A549 treated with CORT108297 at 1 μM for 4 hours (cell line): ENCODE measurements at places on chromosomes 6 and 20. TPM values are rescaled to one million over a fixed set of nuclear protein-coding genes. Genes with fewer than 3 reads are reported as not detected.

PAK5 gene
- total RNA-seq: not detected in 5 replicates

GSTA4 gene
- total RNA-seq: 7.7 to 11.0 TPM (median 8.5 TPM) in 5 replicates

SOX18 gene
- 1.1 to 2.4 TPM (median 2.0 TPM) in 5 replicates for total RNA-seq

MLIP gene
- not detected in 5 replicates for total RNA-seq

DEFB132 gene
- total RNA-seq: not detected in 5 replicates

ELOVL4 gene
- 1.5 to 2.5 TPM (median 1.9 TPM) in 5 replicates for total RNA-seq

MYCT1 gene
- 0.03 to 0.14 TPM (median 0.03 TPM) in 5 replicates for total RNA-seq

HTR1E gene
- not detected in 5 replicates for total RNA-seq

HSPA1L gene
- 1.5 to 2.2 TPM (median 1.8 TPM) in 5 replicates for total RNA-seq

SLC22A2 gene
- 0.08 TPM in 2 of 5 replicates, not detected in the others for total RNA-seq

CD24 gene
- total RNA-seq: 220 to 266 TPM (median 252 TPM) in 5 replicates

ZBTB24 gene
- total RNA-seq: 3.7 to 4.7 TPM (median 4.0 TPM) in 5 replicates

THEMIS gene
- not detected in 5 replicates for total RNA-seq

VWA7 gene
- total RNA-seq: 1.5 to 2.0 TPM (median 1.8 TPM) in 5 replicates

B3GAT2 gene
- total RNA-seq: 0.02 to 0.03 TPM (median 0.02 TPM) in 5 replicates

TNF gene
- 0.06 to 0.36 TPM (median 0.09 TPM) in 4 of 5 replicates, not detected in the other for total RNA-seq

BNIP5 gene
- total RNA-seq: not detected in 5 replicates

ZBTB46 gene
- total RNA-seq: 0.66 to 0.99 TPM (median 0.84 TPM) in 5 replicates

HLA-F gene
- total RNA-seq: 4.1 to 6.0 TPM (median 4.9 TPM) in 5 replicates

SLC22A16 gene
- not detected in 5 replicates for total RNA-seq

FKBP5 gene
- 25.1 to 39.2 TPM (median 34.4 TPM) in 5 replicates for total RNA-seq

BANF2 gene
- total RNA-seq: not detected in 5 replicates

RBCK1 gene
- 106 to 148 TPM (median 146 TPM) in 5 replicates for total RNA-seq

HLA-DOB gene
- 0.12 to 0.35 TPM (median 0.18 TPM) in 5 replicates for total RNA-seq

ESF1 gene
- 19.9 to 34.5 TPM (median 22.4 TPM) in 5 replicates for total RNA-seq

GPX5 gene
- total RNA-seq: not detected in 5 replicates

COL9A1 gene
- total RNA-seq: 0.03 to 0.05 TPM in 2 of 5 replicates, not detected in the others

CRISP2 gene
- total RNA-seq: not detected in 5 replicates

TFAP2A gene
- 14.3 to 17.6 TPM (median 16.4 TPM) in 5 replicates for total RNA-seq

HCRTR2 gene
- total RNA-seq: not detected in 5 replicates

ARFGEF3 gene
- total RNA-seq: 0.47 to 0.65 TPM (median 0.53 TPM) in 5 replicates

TSHZ2 gene
- not detected in 5 replicates for total RNA-seq

STX11 gene
- 1.9 to 2.3 TPM (median 2.1 TPM) in 5 replicates for total RNA-seq

TFAP2D gene
- not detected in 5 replicates for total RNA-seq

TP53TG5 gene
- not detected in 5 replicates for total RNA-seq

TBXT gene
- not detected in 5 replicates for total RNA-seq

OLIG3 gene
- not detected in 5 replicates for total RNA-seq
